GF-D8 (cell line): ENCODE measurements at places on chromosomes 6 and 20.

- DNase-seq: no peak
These were observed 470.3 kb upstream of the JARID2 start for GRCh38 chr6:14775528-14775927.

GRCh38 chr20:57513199-57513598 lies 11.7 kb downstream of the CTCFL start:
- no peak for DNase-seq

DNA sequence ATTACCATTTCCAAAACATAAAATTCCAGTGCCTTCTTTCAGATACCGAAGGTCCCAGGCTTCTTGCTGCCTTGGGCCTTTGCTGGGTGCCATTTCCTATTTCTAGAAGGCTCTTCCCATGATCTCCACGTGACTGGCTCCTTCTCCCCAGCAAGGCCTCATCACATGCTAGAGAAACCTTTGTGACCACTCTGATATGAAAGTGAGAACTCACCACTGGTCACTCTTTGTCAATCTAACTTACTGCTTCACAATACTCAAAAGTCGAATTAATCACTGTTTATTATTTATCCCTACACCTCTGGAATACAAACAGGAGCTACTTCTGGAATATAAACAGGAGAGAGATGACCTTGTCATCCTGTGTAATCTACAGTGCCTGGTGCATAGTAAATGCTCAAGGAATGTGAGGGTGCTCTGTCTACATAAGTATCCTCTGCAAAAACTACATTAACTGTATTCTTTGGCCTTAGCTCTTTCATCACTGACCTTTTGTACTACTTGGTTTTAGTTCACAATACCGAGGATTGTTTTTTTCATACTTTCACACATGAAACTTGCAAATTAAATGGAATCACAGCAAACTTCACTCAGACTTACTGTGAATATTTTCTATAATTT lies 1.6 kb downstream of the STX7 start:
- peak; percentile 30 for DNase-seq

- no peak for DNase-seq
These were observed 14.7 kb upstream of the PXDC1 start for GRCh38 chr6:3766214-3766613.

GRCh38 chr20:49585585-49586245 lies 17.8 kb upstream of the PTGIS start:
- no peak for DNase-seq

DNA sequence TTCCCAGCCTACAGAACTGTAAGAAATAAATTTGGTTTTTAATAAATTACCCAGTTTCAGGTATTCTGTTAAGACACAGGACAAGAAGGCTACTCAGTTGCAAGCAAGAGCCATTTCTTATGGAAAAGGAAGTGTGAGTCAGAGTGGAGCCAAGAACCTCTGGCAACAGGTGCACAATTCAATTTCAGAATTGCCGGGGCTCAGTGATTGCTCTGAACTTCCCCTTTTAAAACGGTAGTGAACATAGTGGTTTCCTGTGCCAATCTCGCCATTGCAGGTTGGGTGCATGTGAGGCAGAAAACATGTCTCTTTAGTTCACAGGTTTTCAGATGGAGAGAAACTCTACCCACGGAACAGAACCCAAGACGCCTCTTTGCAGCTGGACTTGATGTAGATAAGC lies 16.4 kb downstream of the PIGT start:
- DNase-seq: peak; percentile 89

- no peak for DNase-seq
These were observed 375.2 kb downstream of the CD109 start for GRCh38 chr6:74071214-74071613.

GRCh38 chr20:29878777-29879442 lies 1378.6 kb upstream of the DEFB115 start:
- DNase-seq: no peak

- no peak for DNase-seq
These were observed 29.8 kb downstream of the UST start for GRCh38 chr6:148776321-148777308.

GRCh38 chr6:85470023-85470410 lies 20.1 kb downstream of the NT5E start:
- DNase-seq: no peak

DNA sequence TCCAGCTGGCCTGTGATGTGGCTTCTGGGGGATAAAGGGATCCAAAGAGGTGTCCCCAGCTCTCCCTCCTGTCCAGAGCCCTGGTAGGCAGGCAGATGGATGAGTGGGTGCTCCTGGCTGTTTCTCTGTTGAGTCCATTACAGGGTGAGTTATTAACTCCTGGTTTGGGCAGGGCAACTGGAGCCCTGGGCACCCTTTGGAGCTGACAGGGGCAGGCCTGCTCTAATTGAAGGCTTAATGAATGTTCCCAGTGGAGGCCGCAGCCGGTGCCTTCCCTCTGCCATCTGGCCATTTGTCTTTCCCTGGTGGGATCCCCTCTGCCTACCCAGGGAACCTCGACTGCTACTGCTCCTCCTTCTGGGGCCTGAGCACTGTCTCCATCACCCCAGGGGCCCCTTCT lies 44.7 kb upstream of the MLN start:
- no peak for DNase-seq

DNA sequence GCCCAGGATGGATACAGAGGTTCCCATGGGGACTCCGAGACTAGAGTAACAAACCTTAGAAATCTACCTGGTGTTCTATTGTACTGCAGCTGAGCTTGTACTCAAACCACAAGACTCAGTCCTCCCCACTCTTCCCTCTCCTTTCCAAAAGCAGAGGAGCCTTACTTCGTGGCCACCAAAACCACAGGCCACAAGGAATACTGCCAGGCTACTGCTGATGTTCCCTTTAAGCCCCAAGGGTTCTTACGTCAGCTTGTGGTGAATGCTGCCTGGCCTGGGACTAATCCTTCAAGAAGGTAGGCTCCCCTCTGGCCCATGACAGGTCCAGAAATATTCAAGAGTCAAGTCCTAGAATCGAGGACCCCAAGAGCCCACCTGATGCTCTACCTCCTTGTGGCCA lies 10.5 kb upstream of the DEFB128 start:
- DNase-seq: peak; percentile 2

GRCh38 chr6:36744304-36744673 lies 46.7 kb downstream of the RAB44 start:
- DNase-seq: no peak

DNA sequence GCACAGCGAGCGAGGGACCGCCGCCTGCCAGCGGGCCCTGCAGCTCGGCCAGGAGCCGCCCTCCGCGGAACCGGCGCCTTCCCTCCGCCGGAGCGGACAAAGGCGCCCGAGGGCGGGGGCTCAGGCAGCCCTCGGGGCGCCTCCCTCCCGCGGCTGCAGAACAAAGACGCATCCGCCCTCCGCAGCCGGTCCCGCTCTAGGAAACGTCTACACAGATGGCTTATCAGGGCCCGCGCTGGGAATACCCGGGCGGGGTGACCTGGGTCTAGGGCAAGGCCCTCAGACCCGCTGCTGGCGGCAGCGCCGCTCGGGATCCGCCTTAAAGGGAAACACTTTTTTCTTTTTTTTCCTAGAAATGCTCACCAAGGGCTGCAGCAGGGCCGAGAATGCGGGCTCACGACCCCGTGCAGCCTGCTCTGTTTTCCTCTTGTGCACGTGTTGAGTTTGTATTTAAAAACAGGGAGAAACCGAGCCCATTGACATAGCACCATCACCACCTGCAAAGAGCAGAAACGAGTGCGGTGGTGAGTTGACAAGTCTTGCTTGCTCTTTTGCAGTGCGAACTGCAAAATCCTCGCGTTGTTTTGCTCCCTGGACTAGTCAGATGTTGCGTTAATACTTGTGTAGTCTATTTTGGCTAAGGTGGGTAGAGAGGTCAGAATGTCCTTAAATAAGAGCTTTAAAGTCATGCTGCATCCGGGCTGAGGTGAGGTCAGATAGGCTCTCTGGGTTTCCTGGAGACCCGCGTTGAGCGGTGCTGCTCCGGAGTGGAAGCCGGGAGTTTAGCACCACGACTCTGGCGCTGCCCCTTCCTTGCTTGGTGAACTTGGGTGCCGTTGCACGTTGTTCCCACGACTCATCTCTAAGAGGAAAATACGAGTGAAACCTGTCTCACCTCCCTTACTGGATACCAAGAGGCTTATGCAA lies 1.1 kb upstream of the RPS6KA2 start:
- no peak for DNase-seq

- no peak for DNase-seq
These were observed 40.4 kb downstream of the DUSP22 start for GRCh38 chr6:332671-333070.

- DNase-seq: no peak
These were observed 582.9 kb upstream of the EYS start for GRCh38 chr6:66289889-66290288.

GRCh38 chr6:149859938-149860337 lies 4.2 kb downstream of the LRP11 start:
- no peak for DNase-seq

- no peak for DNase-seq
These were observed 461.0 kb upstream of the JARID2 start for GRCh38 chr6:14784596-14785492.

- DNase-seq: no peak
These were observed 165.2 kb upstream of the AGPAT4 start for GRCh38 chr6:161439093-161439492.

DNA sequence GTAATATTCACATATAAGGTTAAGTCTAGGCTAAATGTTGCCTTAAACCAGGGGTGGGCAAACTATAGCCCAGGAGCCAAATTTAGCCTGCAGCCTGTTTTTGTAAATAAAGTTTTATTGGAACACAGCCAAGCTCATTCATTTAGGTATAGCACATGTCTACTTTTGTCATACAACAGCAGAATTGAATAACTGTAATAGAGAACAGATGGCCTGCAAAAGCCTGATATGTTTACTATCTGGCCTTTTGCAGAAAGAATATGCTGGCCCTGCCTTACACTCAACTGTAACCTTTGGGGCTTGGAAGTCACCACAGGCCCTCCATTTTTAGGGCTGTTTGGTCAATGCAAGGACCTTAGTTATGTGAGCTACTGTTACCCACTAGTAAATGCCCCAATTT lies 17.7 kb upstream of the BCLAF1 start:
- no peak for DNase-seq

- DNase-seq: no peak
These were observed 117.4 kb downstream of the TTLL2 start for GRCh38 chr6:167442245-167442644.

GRCh38 chr6:33677143-33677660 lies 34.3 kb downstream of the UQCC2 start:
- DNase-seq: no peak

GRCh38 chr6:146878168-146878951 lies 279.6 kb downstream of the ADGB start:
- DNase-seq: no peak

DNA sequence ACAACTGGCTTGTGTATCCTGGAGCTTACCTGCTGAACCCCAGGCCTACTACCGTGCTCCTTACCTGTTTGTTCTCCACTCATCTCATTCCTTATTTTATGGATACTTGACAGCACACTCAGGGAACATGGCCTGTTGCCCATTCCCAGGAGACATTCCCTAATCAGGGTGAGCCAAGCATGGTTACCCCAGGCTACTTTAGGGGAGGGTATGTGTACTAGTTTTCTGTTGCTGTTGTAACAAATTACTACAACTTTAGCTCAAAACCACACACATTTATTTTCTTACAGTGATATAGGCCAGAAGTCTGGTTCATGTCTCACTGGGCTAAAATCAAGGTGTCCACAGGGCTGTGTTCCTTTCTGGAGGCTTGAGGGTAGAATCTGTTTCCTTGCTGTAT lies 15.0 kb upstream of the TRAM2 start:
- DNase-seq: no peak

GRCh38 chr20:35598899-35599775 lies 16.5 kb upstream of the SPAG4 start:
- no peak for DNase-seq

- no peak for DNase-seq
These were observed 13.0 kb upstream of the IER3 start for GRCh38 chr6:30757261-30757904.

DNA sequence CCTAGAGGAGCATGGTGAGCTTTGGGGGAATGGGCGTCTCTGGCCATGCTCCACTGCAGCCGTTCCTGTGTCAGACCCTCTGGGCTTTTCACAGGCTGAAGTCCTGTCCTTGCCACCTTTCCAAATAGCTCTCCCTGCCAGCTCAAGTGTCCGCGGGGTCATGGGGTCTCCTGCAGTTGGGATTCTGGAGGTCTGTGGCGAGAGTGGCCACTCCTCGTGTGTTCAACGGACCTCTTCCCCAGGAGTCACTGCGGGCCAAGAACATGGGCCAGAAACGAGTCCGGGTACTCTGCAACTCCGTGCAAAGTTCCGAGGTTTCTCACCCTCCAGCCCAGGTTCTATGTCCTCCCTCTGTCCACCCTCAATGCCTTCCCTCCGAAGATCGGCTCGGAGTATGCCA lies 4.7 kb downstream of the OR2B3 start:
- DNase-seq: no peak

- no peak for DNase-seq
These were observed 84.2 kb downstream of the TCP11 start for GRCh38 chr6:35056952-35057351.

DNA sequence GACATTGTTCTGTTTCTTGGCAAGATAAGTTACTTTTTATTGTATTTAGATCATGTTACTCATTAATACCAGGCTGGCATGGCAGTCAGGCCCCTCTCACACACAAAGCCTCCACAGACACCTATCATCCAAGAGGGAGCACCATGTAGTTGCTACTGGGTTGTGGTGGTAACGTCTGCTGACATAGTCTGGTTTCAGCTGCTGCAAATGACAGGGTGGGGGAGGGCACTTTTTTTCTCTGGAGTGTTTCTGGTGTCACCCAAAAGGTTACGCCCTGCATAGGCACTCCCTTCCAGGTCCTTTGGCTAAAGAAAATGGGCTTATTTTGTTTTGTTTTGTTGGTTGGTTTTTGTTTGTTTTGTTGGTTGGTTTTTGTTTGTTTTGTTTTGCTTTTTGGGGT lies 236.4 kb upstream of the RIMS1 start:
- DNase-seq: no peak

DNA sequence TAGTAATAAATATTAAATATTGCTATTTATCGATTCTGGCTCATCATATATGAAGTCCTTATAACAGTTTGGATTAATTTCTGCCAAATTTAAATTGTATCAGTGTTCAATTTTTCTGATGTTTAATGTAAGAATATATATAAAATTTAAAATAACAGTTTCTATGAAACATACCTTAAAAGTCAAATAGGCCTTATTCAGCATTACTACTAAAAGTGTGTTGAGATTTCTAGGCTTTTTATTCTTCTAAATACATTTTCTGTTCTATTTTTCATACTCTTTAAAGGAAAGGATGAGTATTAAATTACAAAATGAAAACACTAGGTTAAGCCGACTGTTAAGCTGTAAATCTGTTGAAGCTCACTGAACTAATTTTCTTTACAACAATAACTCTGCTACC lies 13.6 kb downstream of the PERP start:
- no peak for DNase-seq

DNA sequence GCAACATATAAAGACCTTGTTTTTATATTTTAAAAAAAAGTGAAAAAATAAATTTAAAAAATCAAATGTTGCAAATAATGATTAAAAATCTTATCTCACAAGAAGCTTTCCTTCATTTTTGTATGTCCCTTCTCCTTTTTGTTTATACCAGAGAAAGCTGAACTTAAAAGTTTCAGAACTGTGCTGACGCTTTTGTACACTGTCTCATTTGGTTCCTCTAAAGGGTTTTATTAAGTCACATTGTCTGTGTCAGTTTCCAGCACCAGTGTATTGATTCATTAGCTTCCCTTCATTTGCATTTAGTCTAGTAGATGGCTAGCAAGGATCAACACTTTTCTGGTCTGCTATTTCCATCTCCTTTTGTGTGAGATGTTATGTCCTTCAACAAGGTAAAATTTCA lies 6.7 kb downstream of the PCED1A start:
- no peak for DNase-seq

GRCh38 chr6:15876406-15876805 lies 213.6 kb upstream of the DTNBP1 start:
- no peak for DNase-seq
